Naive thymus-derived CD4-positive, alpha-beta T cell (primary cell): ENCODE measurements at places on chromosomes 11 and 22. TPM values are rescaled to one million over a fixed set of nuclear protein-coding genes. Genes with fewer than 3 reads are reported as not detected.

GAL3ST1 gene
- 4.8 TPM for total RNA-seq

P4HA3 gene
- total RNA-seq: not detected

KRTAP5-2 gene
- not detected for total RNA-seq

CHORDC1 gene
- total RNA-seq: 64.4 TPM

KCNK4 gene
- 0.36 TPM in 1 of 2 replicates, not detected in the other for total RNA-seq

OR8A1 gene
- not detected for total RNA-seq

SGSM1 gene
- 2.4 TPM for total RNA-seq

OR52A1 gene
- not detected for total RNA-seq

UBQLN3 gene
- 0.57 TPM for total RNA-seq

DNA sequence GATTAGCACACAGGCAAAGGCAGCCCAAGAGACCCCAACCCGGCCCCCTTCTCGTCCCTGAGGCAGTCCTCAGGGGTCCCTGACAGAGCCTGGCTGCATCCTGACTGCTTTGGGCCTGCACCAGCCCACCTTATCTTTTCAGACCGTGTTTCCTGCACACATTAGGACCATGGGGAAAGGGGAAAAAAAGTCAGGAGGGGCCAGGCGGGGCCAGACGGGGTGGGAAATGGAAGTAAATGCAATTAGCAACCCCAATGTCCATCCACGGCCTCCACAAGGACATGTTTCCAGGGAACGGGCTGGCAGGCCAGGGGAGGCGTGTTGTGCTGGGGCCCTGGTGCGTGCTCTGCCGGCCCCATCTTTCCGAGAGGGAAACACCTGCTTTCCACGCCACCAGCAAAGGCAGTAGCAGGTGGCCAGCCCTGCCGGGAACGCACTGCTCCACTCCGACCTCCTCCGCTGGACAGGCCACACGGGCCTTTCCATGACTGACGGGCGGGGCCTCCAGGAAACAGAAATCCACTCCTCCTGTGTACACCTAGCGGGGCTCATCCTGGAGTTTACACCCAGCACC lies 7.4 kb downstream of the EHD1 start:
- DNase-seq: no peak

- no peak for DNase-seq
Measured at GRCh38 chr11:62148271-62148980, 24.6 kb downstream of the INCENP start.

DNA sequence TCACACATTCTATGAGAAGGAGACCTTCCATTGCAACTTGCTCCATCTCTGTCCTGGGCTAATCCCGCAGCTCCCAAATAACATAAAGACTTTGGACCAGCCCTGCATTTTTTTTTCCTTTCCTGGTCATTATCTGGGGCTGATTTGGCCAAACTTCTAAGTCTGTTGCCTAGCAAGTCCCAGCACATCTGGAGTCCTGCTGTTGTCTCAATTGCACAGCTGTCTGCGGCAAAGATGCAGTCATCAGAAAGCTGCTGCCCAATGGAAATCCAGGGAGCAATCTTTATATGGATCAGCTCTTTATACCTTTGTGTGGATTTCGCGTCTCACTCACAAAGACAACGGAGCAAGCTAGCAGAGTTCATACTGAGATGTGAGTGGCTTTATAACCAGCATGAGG lies 105.9 kb downstream of the NXPE2 start:
- DNase-seq: no peak

GRCh38 chr22:28808716-28809355 lies 8.5 kb upstream of the XBP1 start:
- DNase-seq: no peak

DNA sequence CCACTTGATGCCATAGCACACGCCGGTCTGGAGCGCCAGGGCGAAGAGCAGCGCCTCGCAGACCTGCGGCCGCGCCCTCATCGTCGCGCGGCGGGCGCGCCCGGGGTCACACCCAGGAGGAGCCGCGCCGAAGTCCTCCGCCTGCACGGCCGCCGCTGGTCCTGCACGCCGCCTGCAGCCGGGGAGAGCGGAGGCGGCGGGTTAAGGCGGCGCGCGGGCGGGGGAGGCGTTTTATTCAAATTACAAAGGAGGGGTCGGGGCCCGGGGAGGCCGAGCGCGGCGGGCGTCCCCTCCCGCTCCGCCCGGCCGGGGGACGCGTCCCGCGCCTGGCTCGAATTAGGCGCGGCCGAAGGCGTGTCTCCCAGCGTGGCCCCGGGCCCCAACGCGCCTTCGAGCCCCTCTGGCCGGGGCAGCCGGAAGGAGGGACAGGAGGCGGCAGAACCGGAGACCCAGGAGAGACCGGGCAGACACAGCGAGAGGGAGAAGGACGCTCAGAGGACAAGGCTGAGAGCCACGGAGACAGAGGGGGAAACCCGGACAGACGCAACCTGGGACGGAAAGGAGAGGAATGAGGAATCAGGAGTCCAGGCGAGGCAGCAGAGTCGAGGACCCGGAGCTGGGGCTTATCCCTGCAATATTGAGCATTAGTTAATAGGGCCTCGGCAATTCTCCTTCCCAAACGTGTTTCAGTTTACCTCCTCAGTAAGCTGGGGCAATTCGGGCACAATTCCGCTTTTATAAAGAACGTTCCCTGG lies at the start of gene WNT11:
TSS of gene WNT11 (minus strand) at position 176 of the 755 bp plus-strand sequence. CDS start at position 81, 95 bp downstream.
- DNase-seq: peak; percentile 47

DNA sequence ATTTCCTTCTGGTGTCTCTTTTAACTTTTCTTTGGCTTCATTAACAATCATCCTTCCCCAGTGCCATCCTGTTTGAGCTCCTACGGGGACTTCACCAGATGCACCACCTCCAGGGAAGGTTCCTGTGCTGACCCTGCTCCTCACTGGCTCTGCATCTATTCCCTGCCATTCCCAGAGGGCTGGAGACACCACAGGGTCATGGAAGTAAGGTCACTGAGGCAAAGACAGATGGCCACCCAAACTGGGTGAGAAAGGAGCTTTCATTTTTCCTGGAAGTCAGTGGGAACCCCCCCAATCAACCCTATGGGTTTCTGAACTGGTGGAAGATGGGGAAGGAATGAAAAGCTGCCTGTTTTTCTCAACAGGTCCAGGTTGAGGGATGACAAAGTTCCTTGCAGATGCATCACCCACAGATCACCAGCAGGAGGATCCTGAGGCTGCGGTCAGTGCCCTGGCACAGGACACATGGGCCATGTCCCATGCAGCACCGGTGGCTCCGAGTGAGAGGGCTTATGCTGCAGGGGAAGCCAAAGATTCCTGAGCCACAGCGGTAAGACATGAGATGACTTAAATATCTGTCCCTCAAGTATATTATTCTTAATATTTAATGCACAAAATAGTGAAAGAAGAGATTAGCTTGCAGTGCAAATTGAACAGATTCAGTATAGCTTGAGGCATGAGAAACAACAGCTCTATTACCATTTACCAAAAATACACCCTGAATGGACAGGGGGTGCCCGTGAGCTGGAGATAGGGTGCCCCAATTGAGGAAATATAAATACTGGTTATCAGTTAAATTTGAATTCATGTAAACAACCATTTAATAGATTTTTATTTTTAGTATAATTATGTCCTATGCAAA lies 73.0 kb upstream of the VPREB1 start:
- DNase-seq: no peak

DNA sequence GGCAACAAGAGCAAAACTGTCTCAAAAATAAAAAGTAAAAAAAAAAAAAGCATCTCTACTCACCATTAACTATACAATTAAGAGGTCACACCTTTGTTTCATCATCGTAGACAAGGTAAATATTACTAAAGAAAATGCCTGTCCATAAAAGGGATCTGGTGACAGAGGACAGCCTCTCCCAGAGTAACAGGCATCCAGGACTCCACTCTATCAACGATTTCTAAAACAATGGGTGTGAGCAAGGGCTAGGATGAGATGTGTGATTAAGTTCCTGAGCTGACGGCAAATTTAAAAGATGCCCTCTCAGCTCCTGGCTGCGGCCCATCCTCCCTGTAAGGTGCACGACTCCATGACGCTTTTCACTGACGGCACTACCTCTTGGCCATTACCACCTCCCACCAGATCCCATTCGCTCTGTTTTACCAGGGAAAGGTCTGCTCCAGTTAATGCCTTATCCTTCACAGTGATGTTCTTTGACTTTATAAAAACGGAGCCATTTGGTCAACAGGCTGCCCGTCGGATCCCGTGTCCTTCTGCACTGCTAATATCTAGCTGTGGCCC lies 2.3 kb upstream of the TMEM45B start:
- DNase-seq: no peak

GRCh38 chr11:28981381-28981780 lies 873.2 kb downstream of the METTL15 start:
- DNase-seq: no peak

DNA sequence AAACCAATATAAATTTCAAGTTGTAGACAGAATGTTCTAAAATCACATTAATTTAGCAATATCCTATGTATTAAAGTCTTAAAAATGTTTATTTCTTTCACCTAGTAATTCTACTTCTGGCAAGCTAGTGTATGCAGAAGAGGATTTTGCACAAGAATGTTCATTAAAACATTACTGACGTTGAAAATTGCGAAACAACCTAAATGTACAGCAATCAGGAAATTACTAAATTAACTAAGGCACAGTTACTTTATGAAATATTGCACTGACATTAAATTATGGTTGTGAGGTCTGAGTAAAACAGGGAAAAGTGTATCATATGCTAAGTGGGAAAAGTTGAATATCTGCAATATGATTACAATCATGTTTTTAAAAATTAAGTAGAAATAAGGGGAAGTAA lies 4.1 kb downstream of the SLC36A4 start:
- DNase-seq: no peak

- no peak for DNase-seq
Measured at GRCh38 chr11:79538775-79539174, 97.9 kb upstream of the TENM4 start.

GRCh38 chr11:7677071-7677470 lies 3.8 kb upstream of the CYB5R2 start:
- DNase-seq: no peak

DNA sequence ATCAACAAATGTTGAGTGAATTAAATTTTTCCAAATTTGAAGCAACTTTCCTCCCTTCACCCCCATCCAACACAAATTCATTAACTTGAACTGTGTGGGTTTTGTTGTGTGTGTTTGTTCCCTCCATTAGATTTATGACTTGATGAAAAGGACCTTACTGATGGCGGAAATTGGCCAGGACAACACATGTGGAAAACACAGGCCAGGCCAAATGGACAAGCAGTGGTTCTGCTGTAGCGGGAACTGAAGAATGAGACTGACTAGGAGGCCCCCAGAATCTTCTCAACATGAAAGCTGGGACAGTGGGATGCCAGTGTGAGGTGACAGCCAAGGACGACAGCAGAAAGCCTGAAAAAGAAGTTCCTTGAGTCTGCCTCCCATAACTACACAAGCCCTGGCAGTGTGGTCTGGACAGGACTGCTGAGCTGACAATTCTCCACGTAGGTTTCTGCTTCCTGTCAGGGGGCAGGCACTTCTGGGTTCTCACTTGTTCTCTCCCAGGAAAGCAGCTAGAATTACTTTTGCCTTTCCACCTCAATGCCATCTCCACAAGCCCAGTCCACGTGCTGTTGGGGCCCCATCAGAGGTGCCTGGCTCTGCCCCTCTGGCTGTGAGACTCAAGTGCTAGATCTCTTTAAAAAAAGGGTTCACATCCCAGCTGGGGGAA lies 94.3 kb downstream of the ETS1 start:
- peak; percentile 48 for DNase-seq

DNA sequence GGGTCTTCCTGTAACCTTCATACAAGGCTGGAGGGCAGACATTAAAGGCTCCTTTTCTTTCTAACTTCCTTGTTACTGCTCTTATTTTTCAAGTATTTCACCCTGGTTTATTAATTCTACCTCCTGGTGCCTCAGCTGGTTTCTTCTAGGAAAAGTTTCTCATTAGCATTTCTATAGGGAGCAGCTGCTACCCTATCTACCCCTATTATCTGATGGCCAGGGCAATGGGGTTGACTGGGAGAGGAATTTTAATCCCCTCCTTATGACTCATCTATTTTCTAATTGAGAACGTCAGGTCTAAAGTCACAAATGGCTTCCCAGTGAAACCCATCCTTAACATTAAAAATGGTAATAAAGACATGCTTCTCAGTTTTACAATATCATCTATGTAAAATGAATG lies 5.0 kb downstream of the MAP6 start:
- no peak for DNase-seq

GRCh38 chr11:14417617-14418374 lies 58.8 kb upstream of the RRAS2 start:
- no peak for DNase-seq

DNA sequence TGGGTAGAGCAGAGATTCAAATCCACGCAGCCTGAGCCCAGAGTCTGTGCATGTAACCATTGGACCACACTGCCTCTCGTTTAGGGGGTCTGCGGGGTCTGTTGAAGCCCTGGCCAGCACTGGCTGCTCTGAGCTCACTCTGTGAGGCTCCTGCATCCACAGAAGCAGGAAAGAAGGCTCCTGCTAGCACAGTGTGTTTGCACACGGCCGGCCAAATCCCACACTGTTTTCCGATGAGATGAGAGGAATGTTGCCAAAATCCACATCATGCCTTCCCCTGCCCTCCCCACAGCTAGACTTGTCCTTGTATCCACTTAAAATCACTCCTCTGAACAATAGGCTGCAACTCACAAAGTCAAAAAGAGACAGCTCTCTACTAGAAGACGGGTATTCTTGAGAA lies 10.6 kb upstream of the SLC22A12 start:
- no peak for DNase-seq

GRCh38 chr11:95072948-95073347 lies 6.2 kb downstream of the SRSF8 start:
- no peak for DNase-seq

- DNase-seq: no peak
Measured at GRCh38 chr11:130737866-130738431, 178.3 kb downstream of the SNX19 start.

DNA sequence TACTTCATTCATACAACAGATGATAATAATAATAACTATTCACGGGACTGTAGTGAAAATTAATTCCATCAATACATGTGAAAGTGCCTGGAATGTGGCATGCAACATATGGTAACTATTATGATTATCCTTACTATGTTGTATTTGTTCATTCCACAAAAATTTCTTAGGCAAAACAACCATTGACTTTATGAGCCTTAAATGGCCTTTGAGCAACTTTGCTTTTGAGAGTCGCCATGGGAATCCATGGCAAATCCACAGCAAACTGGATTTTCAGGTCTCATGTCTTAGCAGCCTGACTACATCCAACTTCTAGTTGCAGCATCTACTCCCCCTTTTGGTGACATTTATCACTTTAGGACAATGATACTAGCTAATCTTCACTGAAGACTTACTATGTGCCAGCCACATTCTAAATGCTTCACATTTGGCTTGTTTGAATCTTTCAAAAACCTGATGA lies 56.8 kb downstream of the SLC1A2 start:
- DNase-seq: no peak

GRCh38 chr11:61826930-61827570 lies 1.1 kb upstream of the FADS2 start:
- no peak for DNase-seq

- DNase-seq: no peak
Measured at GRCh38 chr11:128708660-128709059, 14.8 kb downstream of the FLI1 start.
